Renal pelvis (tissue), 12 donors: ENCODE measurements at places on chromosomes 2 and 18.

- peak; percentile 68 for DNase-seq
Observed at GRCh38 chr2:128232965-128233789, 85.5 kb downstream of the HS6ST1 start.

GRCh38 chr2:192148241-192148619, 46.5 kb downstream of the TMEFF2 start:
- DNase-seq = no peak

GRCh38 chr2:217928324-217929181, 74.2 kb downstream of the TNS1 start:
- no peak for DNase-seq

DNA sequence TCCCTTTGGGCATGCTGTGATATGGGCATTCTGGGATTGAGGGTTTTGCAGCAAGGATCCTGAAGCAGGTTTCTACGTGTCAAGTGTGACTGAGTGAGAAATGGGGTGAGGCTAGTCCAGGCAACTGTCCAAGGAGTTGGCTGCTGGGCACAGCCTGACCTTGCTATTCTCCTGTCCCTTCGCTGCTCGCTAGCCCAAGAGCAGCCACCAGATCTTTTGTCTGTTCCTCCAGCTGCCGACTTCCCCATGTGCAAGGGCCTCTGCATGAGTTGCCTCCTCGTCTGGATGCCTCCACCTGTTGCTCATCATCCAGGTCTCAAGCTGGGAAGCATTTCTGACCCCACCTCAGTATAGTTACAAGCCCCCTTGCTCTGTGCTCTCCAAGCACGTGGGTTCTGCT, 71.1 kb downstream of the DYSF start:
- no peak for DNase-seq

DNA sequence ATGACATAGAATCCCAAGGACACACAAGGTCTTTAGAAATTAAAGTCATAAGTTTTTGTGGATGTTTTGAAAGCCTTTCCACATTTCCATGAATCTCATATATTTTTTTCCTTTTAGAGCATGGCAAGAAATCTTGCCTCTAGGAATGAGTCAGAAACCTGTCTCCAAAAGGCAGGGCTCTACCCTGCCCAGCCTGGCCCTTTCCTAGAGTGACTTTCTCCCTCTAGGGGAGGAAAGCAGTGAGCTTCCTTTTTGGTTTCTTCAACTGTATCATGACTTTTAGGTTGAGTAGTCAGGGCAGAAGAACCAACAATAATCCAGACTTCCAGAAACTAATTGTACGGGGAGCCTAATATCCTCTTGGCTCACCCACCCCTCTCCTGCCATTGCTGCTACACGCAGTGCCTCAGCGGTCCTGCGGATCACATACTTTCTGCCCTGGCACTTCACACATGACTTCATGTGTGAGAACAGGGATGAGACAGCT, 300.3 kb downstream of the AGPS start:
- DNase-seq = no peak

GRCh38 chr2:61726456-61727209, 127.2 kb downstream of the FAM161A start:
- DNase-seq = no peak

GRCh38 chr2:119223521-119224390, at the start of gene STEAP3:
Gene STEAP3, plus strand, starts transcription at chr2:119223834. Its CDS starts 7,179 bp downstream, at chr2:119231013.
- peak; percentile 49 for DNase-seq

GRCh38 chr18:8870528-8870927, 165.2 kb downstream of the MTCL1 start:
- DNase-seq = no peak

- no peak for DNase-seq
Observed at GRCh38 chr2:128362176-128362888, 43.7 kb upstream of the HS6ST1 start.

- DNase-seq = peak; percentile 64
Observed at GRCh38 chr2:109446278-109447131, 167.3 kb downstream of the SEPTIN10 start.

GRCh38 chr2:128512379-128513115, 193.9 kb upstream of the HS6ST1 start:
- DNase-seq = no peak
